SIG-M5 (cell line): ENCODE measurements at places on chromosomes 7 and 10.
A peak's percentile ranks its signal among the peaks of the same experiment; 100 is the strongest.

DNA sequence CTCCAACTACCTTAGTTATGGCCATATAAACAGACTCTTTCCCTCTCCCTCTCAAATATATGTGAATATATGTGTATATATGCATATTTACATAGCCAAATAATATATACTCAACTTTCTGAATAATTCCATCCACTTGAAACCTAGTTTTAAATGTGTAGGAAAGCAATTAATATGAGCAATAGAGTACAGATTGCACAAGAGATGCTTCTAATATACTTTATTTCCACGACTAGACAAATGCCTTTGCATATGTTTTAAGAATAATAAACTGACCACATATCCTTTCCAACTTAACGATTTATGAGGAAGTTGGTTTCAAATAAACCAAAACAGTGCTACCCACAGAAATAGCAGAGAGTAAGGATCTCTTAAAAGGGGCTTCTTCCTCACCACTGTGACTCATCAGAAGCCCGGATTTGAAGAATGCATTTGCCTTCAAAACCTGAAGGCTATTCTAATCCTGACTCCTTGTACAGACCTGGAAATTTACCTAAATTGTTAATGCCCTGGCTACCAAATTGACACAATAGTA is 266.3 kb downstream of the AHR start:
- peak; percentile 70 for DNase-seq

DNA sequence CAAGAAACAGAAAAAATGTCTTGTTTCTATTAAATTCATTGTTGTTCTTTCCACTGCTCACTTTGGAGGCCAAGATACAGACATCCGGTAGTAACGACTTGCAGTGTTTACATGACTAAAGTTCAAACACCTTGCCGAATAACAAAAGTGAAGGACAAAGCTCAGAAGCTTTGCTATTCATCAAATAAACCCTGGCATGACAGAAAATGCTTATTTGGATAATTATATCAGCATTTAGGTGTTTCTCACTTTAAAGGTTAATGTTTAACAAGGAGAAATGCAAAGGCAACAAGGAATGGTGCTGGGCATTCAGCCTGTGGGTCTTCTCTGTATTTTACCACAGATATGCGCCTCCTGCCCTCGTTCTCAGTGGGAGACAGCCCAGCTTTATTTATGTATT is 5.4 kb upstream of the PTF1A start:
- DNase-seq, result no peak

GRCh38 chr7:152424348-152425108 is 11.3 kb downstream of the KMT2C start:
- DNase-seq, result no peak

DNA sequence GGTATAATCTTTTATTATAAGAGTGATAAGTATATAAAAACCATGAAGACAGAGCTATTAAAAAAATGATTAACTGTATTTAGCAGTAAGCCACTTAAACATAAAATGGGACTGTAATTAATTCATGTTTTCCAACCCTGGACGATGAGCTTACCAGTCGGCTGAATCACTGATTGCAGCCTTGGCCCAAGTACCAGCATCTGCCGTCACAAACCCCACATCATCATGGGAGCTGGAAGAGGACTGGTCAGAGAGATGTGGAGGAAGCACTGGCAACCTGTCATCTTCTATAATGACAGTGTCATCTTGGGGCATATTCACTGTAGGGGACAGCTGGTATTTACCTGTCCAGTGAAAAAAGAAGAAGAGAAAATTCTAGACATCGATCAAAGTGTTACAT is 473.6 kb downstream of the PARD3 start:
- no peak for DNase-seq

- no peak for DNase-seq
These were observed 16.8 kb downstream of the DOCK1 start for GRCh38 chr10:126921974-126922525.

- DNase-seq, result no peak
These were observed at the start of gene MEST for GRCh38 chr7:130491841-130492522. Gene MEST (plus strand): TSS chr7:130492085. CDS start chr7:130492314, 229 bp downstream.

DNA sequence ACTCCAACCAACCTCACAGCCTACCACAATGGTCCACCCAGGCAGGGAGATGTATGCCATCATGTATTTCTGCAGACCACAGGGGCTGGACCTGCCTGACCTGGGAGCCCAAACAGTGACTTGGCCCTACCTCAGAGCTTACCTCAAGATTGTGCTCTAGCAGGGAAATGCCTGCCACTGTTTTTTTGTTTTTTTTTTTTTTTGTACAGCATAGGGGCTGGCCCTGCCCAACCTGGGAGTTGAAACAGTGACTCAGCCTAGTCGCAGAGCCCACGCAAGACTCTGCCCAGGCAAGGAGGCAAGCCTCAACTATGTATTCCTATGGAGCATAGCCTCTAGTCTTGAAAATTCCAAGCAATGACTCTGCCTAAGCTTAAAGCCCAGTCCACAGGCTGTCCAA is 39.3 kb upstream of the CDK6 start:
- DNase-seq, result no peak

- DNase-seq, result no peak
These were observed 1.7 kb upstream of the NCAPG2 start for GRCh38 chr7:158706273-158706704.

- no peak for DNase-seq
These were observed 1.7 kb upstream of the TBX20 start for GRCh38 chr7:35255443-35256255.

- no peak for DNase-seq
These were observed 217.8 kb downstream of the LRRN3 start for GRCh38 chr7:111308691-111309090.

- DNase-seq, result no peak
These were observed 811 bp upstream of the ARHGAP12 start for GRCh38 chr10:31929261-31930022.

DNA sequence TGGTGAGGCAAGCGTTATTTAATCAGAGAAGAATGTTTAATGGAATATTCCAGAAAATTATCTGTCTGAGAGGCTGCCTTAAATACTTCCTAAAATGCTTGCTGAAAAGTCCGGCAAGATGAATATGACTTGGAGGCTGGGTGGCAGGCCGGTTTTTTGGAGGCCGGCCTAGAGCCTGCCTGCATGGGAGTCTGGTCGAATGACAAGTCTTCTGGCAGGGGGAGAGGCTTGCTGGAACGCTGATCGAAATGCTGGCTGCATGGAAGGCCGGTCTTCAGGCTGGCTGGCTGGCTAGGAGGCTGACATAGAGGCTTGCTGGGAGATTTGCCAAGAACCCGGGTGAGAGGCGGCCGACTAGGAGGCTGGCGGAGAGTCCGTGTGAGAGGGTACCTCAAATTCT is 135.7 kb downstream of the OR13A1 start:
- DNase-seq, result no peak

DNA sequence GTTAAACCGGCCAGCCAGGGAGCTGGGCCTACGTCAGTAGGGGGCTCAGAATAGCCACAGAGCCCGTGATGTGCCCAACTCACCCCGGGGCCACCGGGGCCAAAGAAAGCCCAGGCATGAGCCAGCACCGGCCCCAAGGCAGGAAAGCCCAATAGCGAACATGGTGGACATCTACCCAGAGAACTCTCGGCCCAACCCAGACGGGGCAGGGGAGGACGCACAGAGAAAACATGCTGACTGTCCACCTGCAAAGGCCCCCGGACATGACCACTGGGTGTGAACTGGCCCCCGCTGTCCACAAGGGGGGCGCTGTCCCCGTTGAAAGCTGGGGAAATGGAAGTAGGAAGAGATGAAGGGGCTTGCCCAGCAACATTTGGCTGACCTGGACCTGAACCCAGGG is 169.2 kb downstream of the PRKAG2 start:
- no peak for DNase-seq

DNA sequence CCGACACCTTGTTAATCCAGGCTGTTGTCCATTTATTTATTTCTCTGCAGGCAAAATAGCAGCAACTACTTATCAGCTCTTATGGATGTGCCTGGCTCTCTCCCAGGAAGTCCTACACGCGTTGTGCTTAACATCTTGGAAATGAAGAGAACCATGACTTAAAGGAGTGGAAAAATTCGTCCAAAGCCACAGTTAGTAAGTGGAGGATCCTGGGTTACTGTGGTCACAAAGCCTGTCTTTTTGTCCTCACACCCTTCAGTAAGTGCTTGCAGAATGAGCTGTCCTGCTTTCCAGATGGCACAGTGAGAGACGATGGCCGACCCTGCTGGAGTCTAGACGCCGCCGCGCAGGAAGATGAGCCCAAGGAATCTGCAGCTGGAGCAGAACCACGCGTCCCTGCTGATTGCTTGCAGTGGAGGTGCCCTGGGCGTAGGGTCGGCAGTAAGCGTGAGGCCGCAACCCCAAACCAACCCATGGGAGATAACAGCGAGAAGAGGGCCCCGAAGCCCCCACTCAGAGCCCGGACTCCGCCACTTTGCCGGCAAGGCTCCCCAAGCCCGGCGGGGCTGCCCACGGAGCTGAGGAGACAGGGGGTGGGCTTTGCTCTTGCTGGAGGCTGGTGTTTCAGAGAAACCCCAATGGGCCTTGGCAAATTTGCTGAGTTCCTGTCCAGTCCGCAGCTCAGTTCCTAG is 178.6 kb downstream of the CXCL12 start:
- no peak for DNase-seq

- no peak for DNase-seq
These were observed 12.3 kb downstream of the BTAF1 start for GRCh38 chr10:91935886-91936285.

- DNase-seq, result no peak
These were observed 11.5 kb downstream of the SDK1 start for GRCh38 chr7:3312583-3312982.

DNA sequence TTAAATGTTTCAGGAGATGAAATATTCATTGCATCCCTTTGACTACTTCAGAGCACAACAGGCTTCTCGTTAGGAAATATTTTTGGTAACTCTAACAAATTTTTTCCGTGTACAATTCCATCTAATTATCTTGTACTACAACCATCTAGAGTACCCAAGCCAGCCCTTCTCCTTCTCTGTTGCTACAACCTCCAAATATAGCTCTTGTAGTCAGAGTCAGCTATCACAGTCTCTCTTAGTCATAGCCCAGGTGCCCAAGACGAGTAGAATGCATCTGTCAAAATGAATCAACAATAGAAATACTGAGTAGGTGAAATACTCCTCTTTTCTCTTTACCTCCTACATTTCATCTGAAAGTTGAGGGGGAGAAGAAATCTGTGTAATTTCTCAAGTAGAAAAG is 74.0 kb downstream of the INHBA start:
- no peak for DNase-seq

DNA sequence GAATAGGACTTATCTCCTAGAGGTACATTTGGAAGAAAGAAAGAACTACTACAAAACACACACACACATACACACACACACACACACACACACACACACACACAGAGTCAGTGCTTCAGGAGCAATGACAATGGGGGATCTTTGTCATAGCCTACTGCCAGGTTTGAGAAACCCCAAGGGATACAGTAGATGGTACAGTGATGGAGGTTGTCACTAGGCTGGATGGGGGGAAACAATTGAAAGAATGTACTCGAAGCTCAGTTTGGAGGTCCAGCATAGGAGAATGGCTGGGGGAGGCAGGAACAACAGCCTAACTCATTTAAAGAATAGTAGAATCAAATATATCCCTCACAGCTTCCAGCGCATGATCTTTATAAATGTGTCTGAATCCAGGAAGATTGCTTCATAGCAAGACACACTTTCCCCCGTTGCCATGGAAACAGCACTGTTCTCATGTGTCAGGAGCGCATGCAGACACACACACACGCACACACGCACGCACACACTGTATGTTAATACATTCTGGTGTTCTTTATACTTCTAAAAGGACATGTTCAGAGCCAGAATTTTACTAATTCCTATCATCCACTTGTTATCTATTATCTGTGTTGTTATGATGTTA is 32.6 kb upstream of the ZNRF2 start:
- DNase-seq, result no peak

DNA sequence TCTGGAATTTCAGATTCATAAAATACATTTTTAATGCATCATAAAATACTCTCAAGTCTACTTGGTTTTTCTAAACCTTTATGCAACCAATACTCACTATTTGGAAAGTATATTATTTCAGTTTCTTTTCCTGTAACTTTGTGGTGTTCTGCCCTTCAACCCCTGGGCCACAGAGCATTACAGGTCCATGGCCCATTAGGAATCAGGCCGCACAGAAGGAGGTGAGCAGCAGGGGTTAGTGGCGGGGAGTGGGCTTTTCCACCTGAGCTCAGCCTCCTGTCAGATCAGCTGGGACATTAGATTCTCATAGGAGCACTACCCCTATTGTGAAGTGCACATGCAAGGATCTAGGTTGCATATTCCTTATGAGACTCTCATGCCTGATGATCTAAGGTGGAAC is 9.7 kb downstream of the SNX13 start:
- DNase-seq, result no peak

- DNase-seq, result no peak
These were observed 70.1 kb downstream of the GLRX3 start for GRCh38 chr10:130206216-130206737.
